Activated naive CD4-positive, alpha-beta T cell treated with anti-CD3 and anti-CD28 coated beads, Interleukin-2, amount 50 U/mL, for 72 hours (primary cell): ENCODE measurements at places on chromosomes 11 and 22.

GRCh38 chr11:129968591-129969419 lies 33.8 kb downstream of the PRDM10 start:
- no peak for DNase-seq

DNA sequence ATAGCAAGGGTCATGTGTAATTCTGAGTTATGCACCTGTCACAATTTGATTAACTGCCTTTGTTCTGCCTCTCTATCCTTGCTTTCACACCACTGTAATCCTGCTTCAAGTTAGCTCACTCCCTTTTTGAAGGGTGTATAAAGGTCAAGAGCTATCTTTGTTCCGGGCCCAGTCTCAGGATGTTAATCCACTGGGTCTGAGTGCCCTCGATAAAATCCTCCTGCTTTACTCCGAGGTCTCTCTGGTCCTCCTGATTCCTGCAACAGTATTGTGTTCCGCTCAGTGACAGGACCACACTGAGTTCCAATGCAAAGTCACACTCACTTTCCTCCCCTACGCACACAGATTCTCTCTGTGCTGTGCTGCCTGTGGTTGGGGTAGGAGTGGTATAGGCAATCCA lies 186.5 kb downstream of the DYNC2H1 start:
- no peak for DNase-seq

- DNase-seq, result peak; percentile 98
These were observed at the start of gene DRG1 for GRCh38 chr22:31399211-31400022. Gene DRG1, plus strand, starts transcription at chr22:31399604. Its CDS starts 80 bp downstream, at chr22:31399684.

GRCh38 chr11:12281571-12282478 lies 95.5 kb upstream of the PARVA start:
- peak; percentile 75 for DNase-seq

DNA sequence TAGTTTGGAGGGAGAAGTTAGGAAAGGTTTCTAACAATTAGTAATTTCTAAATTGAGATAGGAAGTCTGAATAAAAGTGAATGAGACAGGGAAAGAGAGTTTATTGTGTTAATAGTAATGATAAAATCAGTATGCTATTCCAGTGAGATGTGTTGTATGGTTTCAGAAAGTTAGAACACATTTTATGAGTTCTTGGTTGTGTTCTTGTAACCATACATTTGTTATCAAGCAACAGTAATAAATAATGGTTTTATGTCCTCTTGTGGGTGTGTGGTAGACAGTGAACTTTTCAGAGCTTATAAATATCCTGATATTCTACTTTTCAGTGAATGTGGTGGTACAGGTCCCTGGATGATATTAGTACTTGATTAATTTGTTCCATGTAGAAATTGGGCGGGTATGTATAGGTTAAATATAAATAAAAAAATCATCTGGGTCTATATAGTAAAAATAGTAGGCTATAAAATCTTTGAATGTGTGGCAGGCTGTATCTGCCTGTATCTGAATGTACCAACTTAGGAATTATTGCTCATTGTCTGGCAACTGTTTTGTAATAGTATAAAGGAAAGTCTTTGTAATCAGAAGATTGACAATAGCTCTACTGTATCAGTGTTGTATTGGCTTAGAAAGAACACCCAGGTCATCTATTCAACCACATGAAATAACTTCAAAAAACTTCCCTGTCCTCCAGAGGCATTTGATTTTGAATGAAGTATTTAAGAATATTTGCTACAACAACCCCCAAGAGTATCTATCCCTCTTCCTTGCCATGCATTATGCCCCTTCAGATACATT lies 54.8 kb downstream of the UVRAG start:
- no peak for DNase-seq

- no peak for DNase-seq
These were observed at the start of gene SPI1 for GRCh38 chr11:47378010-47378835. Gene SPI1, minus strand, starts transcription at chr11:47378547. Its CDS starts 194 bp downstream, at chr11:47378353.

DNA sequence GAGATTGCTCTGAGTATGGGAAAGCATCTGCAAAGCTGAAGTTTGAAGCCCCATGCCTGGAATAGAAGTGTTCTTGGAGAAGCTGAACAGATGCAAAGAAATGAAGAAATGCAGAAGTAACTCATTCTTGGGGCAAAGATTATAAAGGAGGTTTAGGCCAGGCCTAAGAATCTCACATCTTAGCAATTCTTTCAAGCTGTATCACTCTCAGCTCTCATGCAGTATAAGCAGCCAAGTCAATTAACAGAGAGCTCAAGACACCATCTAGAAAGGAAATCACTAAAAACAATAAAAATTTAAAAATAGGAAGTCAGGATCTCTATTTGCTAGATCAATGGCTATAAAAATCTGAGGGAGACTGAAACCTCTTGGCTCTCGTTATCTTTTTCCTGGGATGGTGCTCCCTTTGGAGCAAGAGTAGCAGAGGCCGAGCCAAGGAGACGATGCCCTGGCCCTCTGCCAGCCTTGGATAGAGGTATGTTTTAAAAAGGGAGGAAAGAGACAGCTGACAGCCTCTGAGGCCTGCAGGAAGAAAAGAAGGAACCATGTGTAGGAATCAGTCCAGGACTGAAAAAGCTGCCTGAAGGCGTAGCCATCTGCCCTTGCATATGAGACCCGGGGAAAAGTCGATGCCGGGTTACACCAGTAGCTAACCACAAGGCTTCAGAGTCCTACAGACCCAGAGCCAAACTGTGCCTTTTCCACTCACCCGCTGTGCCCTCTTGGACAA lies 229.8 kb downstream of the BLID start:
- no peak for DNase-seq

GRCh38 chr11:120991830-120992686 lies 31.8 kb upstream of the TBCEL start:
- no peak for DNase-seq

DNA sequence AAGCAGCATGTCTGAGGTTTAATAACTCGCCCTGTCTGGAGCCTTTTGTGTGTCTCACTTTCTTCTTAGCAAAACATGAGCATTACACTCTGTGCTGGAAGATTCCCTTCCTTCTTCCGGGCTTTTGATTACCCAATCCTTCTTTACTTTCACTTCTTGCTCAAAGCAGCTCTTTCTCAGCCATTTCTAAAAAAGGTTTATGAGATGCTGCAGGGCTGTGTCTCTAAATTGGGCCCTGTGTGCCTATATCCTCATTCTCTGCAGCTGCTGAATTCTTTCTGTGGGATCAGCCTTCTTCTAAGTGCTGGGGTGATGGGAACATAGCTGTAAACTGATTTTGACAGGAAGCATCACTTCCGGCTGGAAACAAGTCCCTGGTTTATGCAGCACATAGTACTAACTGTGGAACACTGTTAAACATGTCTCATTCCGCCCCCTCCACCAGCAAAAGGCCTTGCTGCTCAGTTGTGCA lies 71.8 kb downstream of the PIWIL4 start:
- no peak for DNase-seq

- DNase-seq, result peak; percentile 72
These were observed 10.7 kb upstream of the CD5 start for GRCh38 chr11:61091373-61092279.

GRCh38 chr11:93041682-93042081 lies 72.2 kb downstream of the MTNR1B start:
- no peak for DNase-seq

DNA sequence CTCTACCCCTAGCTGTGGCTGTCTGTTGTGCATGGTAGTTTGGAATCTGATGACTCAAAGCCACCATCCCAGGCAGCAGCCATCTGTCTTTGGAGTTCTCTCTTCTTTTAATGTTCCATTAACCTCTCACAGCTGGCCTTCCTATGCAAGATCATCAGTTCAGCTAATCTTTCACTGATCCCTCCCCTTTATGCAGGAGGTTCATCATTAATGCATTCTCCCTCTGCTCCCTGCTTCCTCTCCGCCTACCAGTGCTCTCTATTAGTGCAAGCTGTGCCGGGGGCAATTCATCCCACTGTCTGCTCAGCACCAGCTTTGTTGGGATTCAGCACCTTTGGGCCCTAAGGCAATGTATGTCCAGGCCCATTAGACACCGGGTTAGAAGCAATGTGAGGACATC lies 413.0 kb upstream of the LRRC4C start:
- DNase-seq, result no peak

DNA sequence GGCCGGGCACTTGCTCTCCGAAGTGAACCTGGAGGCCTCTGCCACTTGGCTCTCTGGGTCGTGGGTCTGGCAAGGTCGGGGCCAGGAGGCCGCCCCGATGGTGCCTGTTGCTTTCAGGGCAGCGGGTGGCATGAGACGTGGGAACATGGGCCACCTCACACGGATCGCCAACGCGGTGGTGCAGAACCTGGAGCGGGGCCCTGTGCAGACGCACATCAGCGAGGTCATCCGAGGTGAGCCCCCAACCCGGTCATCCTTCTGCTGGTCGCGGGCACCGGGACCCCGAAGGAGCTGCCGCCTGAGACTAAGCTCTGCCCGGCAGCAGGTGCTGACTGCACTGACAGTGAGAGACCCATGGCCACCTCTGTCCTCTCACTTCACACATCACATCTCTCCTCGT lies 40.0 kb downstream of the SBF1 start:
- no peak for DNase-seq

DNA sequence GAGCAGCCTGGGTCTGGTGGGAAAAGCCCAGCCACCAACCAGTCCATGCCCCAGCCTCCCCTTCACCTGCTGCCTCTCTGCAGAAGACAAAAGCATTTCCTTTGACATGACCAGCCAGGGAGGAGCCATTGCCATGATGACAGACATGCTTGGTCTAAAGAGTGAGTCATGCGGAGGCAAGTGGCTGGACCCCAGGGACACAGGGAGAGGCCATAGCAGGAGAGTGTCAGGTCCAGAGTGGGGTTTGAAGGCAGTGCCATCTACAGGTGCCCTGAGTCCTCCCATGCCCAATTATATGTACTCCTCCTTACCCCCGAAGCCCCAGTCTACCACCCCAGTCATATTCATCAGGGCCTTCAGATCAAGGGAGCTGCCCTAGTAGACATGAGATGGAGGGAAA lies 67.4 kb downstream of the SCN3B start:
- DNase-seq, result no peak

- DNase-seq, result no peak
These were observed 29.6 kb downstream of the CAT start for GRCh38 chr11:34468209-34468841.
